Astrocyte of the spinal cord (primary cell): ENCODE measurements at places on chromosomes 13 and 19.

DNA sequence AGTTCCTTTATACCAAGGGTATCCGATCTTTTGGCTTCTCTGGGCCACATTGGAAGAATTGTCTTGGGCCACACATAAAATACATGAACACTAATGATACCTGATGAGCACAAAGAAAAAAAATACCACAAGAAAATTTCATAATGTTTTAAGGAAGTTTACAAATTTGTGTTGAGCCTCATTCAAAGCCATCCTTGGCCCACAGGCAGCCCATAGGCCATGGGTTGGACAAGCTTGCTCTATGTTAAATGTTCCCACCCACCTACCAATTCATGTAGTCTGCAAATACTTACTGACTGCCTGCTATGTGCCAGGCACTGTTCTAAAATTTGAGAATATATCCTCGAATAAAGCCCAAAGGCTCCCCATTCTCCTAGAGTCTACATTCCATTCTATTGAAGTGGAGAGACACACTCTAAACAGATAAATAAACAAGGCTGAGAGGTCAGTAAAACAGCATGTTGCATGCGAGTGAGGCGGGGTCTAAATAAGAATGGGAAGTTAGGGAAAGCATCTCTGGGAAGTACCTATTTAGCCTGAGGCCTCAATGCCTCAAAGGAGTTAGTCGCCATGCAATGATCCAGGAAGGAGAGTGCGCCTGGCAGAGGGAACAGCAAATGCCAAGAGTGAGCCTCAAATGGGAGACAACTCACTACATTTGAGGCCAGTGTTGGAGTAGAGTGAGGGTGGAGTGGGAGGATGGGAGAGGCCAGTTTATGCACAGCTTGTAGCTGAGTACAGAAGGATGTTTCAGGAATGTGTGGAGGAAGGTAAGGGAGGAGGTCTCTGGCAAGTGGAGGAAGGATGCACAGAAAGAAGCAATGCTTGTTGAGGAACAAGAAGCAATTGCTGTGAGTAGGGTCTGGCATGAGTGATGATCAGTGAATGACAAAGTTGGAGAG, 52.5 kb upstream of the CLDN10 start:
- DNase-seq = no peak

DNA sequence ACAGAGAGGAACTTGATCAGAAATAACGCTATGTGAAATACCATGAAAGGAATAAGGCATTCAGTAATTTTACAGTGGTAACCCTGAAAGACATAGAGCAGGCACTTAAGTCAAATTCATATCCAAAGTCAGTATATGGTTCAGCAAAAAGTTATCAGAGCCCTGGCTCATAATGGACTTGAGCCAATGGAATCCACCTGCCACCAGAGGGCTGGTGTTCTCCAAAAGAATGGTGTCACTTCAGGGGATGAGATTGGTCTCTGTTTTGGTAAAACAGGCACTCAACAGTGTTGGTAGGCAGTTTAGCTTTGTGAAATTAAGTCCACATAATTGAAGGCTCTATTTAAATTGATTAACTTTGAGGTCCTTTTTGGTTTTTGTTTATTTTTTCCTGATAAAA, 93.9 kb downstream of the LIG4 start:
- no peak for DNase-seq

DNA sequence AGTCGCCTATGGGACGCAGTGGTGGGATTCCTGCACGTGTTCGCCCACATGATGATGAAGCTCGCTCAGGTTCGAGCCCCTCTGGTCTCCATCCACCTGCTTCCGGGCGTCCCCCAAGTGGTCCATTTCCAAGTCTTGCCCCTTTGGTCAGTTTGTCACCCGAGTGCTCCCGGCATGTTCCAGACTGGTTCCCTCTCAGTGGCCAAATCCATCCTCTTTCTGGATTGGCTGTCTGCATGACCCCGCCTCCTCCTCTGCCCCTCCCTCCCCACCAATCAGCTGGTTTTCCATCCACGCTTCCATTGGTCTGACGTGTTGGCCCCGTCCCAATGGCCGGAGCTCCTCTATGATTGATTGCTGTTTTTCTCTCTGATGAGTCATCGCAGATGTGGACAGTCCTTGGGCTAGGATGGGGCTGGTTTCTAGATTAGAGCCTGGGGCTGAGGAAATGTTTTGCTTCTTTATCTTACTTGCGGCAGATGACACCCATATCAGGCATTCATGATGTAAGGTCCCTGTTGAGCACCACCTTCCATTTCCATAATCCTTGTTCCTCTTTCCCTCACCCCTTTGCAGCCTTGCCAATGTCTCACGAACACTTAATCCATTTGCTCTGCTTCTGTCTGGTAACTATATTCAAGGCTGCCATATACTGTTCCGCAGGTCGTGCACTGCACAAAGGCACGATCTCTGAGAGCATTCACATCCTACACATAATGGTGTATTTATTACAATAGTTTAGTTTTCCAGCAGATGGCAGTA, 73.8 kb downstream of the MAP4K1 start:
- DNase-seq = peak; percentile 77

DNA sequence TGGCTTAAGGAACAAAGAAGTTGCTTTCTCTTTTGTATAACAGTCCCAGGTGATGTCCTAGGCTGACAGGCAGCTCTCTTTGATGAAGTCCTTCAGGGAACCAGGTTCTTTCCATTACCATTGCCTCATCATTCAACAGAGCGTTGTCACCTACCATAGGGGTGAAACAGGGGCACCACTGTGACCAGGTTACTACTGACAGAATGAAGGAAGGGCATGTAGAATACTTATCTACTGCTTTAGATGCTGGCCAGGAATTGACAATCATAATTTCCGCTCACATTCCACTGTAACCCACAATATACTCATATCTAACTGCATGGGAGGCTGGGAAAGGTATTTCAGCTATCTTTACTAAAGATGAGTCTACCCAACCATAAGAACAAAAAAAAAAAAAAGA, 148.0 kb upstream of the FNDC3A start:
- no peak for DNase-seq

- DNase-seq = no peak
These were observed 18.2 kb upstream of the ZNF14 start for GRCh38 chr19:19750842-19751790.

GRCh38 chr13:63336549-63336948, 1920.9 kb upstream of the PCDH20 start:
- DNase-seq = no peak

GRCh38 chr19:42563352-42564210, 31.1 kb downstream of the CEACAM8 start:
- DNase-seq = peak; percentile 29

DNA sequence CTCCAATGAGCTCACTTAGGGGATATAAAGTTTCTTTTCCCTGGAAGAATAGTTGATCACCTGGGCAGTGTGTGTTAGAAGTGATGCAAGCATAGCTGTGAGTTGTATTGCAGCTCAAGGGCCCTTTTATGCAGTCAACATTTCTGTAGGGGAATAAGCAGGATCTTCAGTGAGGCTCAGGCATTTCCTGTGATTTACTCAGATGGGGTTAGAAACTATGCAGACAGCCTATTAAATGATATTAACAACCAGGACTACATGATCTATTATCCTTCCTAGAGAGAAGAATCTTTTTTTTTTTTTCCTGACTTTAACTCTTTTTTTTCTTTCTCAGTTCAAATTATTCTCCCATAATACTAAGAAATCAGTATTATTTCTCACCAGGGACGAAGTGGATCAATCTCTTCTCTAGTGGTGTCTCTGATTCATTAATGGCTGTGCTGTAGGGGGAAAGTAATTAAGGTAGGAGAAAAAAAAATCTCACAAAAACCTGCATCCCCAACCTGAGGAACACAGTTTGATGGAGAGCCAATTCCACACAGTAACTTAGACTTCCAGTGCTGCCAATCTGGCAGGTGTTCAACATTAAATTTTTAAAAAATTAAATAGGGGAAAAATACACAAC, 126.4 kb upstream of the SLC10A2 start:
- peak; percentile 5 for DNase-seq

DNA sequence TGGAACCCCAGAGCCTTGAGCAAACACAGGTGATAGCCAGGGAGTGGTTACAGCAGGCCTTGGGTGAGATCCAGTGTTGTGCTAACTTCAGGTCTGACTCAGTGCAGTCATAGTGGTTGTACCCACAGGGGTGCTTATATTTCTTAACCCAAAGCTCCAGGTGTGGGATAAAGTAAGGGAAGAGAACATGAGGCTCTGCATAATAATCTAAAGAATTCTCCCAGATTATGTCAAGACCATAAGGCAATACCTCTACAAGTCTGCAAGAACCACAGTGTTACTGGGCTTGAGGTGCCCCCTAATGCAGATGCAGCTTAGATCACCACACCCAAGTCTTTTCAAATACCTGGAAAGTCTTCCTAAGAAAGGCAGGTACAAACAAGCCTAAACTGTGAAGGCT, 485.4 kb downstream of the RFC3 start:
- DNase-seq = no peak

DNA sequence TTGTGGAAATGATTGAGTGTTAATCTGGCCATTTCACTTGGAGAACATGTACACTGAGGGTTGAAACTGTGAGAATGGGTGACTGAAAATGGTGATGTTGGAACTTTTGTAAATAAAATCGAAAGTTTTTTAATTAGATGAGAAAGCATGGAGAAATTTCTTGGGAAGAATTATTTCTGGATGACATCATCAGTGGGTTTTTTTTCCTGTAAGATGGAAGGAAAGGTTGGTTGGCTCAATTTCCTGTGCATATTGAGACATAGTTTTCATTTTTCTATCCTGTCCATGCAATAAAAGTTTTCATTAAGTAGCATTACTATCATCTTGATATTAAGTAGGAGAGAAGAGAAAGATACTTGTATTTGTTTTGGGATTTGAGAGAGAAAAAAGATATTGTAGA, 120.6 kb upstream of the HTR2A start:
- DNase-seq = no peak

- DNase-seq = no peak
These were observed 507.0 kb downstream of the DACH1 start for GRCh38 chr13:71360041-71360440.

DNA sequence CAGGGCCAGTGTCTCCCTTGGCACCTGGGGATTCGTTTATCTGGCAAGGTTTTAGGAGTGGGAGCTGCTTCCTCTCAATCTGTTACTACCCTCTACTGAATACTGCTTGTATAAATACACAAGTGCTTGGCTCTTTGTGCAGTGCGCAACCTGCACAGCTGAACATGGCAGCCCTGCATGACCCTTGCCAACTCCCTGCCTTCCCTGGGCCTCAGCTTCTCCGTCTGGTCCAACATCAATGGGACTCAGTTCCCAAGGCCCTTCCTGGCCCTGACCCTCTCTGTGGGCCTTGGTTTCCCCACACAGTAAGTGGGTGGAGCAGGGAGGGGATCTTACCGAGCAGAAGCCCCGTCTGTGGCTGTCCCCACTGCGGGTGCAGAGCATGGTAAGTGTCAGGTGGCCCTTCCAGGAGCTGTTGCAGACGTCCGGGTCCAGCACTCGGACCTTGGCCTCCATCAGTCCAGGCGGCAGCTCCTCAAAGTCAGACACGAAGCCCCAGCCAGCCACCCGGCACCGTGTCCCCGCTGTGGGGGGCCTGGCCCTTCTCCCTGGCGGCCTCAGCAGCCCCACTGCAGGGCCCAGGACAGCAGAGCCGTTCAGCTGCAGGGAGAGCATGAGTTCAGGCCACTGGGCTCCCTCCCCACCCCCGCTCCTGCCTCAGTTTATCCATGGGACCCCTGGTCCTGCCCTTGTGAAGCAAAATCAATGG, 8.5 kb downstream of the PRSS57 start:
- no peak for DNase-seq

DNA sequence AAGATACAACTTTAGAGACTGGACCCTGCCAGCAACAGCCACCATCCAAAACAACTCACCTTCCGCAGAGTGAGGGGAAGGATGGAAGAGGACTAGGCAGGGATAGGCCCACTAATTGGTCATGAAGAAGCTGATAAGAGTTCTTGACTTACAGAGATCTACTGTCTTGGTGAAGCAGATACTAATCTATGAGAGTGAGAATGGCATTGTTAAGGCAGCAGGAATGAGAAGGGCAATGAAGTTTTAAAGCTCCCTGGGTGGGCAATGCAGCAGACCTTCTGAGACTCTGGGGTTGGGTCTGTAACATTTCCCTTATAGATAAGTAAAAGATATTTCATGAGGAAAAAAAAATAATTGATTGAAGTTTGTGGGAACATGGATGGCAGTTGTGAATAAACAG, 63.7 kb downstream of the KLF12 start:
- no peak for DNase-seq

DNA sequence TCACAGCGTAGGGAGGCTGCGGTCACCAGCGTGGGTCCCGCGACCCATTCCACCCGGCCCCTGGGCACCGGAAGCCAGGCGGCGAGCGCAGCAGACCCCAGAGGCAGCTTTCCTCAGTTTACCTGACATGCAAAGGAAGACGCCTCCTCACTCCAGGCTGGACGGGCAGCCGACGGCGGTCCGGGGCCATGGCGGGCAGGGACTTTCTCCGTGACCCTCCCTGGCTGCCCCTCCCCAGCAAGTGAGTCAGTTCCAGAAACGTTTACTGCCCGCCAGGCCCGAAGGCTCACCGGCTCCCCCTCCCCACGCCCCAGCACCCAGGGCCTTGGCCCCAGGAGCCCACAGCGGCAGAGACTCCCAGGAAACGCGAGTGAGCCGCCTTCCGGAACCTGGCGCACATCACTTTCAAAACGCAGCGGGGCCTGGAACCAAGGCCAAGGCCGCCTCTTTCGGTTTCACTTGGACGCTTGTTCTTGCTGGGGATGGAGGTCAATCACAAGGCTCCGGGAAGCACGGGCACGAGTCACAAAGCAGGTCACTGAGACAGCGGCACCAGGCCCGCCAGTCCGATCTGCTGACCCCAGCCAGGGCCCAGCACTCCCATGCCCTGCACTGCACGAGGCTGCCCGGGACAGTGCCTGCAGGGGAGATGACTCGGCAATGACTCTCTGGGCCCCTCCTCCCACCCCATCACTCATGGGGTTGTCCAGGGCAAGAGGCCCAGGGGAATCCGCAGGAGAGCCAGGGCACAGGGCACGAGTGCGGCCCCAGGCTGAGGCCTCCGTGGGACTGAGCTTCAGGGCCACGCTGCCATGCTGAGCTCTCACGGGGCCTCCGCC, 5.3 kb downstream of the SBNO2 start:
- DNase-seq = peak; percentile 54

DNA sequence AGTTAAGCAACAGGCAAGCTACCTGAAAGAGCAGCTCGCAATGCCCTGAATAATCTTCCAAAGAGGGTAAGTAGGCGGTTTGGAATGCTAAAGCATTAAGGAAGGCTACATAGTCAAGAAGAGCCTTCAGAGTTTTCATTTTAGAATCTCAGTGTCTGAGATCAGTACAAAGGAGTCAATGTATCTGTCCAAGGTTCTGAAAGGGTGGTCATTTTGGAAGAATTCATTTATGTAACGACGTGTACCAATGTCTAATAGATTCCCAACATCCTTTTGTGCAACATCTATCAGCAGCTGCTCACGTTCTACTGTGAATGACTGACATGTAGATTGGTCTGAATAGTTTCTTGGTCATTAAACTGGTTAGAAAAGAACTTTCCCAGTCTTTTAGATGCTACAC, 15.2 kb downstream of the ZNF665 start:
- DNase-seq = no peak
